RPMI8226 (cell line): ENCODE measurements at places on chromosomes 4 and X.

DNA sequence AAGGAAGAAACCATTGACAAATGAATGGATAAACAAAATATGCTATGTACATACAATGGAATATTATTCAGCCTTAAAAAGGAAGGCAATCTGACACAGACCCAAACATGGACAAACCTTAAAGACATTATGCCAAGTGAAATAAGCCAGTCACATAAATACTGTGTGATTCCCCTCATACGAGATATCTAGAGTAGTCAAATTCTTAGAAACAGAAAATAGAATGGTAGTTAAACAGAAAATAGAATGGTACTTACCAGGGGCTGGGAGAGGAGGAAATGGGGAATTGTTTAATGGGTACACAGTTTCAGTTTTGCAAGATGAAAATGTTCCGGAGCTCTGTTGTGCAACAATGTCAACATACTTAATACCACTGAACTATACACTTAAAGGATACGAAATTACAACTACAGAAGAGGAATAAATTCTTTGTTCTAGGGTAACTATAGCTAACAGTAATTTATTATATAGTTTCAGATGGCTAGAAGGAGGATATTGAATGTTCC is 47.8 kb upstream of the DUSP21 start:
- no peak for DNase-seq

DNA sequence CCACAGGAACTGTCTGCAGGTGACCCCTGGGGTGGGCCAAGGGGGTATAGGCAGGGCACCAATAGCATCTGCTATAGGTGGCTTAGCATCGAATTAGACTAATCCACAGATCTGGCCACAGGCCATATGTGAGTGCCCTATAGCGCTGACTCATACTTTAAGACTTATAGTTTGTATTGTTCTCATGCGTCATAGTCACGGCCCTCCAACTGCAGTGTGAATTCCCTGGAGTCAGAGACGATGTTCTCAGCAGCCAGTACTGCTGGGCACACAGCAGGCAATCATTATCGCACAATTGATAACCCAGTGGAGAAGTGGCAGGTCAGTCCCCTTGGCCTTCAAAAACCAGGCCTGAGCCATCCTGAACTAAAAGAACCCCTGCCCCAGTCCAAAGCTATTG is 58.1 kb downstream of the ADGRG2 start:
- DNase-seq: no peak

DNA sequence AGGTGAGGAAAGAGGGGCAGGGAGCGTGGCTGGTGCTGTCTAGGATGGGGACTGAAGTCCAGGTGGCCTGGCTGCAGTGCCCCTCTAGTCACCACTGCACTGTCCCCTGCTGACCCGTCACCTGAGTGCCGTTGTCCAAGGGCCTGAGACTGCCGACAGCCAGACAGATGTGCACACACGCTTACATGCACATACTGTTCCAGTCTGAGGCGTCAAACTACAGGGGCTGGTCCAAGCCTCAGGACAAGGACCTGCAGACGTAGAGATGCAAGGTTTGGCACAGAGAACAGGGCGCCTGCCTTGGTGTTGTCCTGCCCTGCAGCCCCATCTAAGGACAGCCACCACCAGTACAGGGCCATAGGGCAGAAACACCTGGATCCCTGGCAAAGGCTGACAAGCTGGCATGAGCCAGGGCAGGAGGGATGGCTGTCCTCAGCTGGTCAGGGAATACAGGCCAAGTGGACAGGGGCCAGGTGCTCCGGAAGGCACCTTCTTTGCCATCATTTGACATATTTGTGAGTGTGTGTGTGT is 1.7 kb downstream of the SLC2A9 start:
- DNase-seq: no peak

DNA sequence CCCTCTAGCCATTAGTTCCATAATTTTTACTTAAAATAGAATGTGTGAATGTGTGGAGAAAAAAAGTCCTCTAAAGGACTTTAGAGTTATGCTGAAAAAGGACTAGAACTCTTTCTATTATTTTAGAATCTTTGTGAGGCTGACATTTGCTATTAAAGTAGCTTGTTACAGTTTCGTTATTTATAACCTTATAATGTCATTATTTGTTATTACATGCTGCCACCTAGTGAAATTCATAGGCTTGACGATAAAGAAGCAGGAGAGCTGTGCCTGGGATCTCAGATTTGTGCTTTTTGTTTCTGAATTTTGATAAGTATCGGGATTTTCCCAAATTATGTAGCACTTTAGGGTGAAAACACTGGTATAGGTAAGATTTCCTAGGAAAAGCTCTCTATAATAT is 38.5 kb upstream of the TAPT1 start:
- peak; percentile 33 for DNase-seq

- no peak for DNase-seq
Measured at GRCh38 chrX:48507246-48507645, 1.5 kb upstream of the PORCN start.

- DNase-seq: no peak
Measured at GRCh38 chrX:145816601-145817315, 871 bp upstream of the SLITRK2 start.

GRCh38 chr4:179595671-179596410 is 2153.6 kb upstream of the AGA start:
- DNase-seq: no peak

- no peak for DNase-seq
Measured at GRCh38 chrX:373641-374471, 12.9 kb downstream of the PPP2R3B start.

GRCh38 chr4:81747242-81747930 is 275.7 kb upstream of the RASGEF1B start:
- no peak for DNase-seq

GRCh38 chr4:25443851-25444250 is 66.8 kb downstream of the ANAPC4 start:
- DNase-seq: no peak

DNA sequence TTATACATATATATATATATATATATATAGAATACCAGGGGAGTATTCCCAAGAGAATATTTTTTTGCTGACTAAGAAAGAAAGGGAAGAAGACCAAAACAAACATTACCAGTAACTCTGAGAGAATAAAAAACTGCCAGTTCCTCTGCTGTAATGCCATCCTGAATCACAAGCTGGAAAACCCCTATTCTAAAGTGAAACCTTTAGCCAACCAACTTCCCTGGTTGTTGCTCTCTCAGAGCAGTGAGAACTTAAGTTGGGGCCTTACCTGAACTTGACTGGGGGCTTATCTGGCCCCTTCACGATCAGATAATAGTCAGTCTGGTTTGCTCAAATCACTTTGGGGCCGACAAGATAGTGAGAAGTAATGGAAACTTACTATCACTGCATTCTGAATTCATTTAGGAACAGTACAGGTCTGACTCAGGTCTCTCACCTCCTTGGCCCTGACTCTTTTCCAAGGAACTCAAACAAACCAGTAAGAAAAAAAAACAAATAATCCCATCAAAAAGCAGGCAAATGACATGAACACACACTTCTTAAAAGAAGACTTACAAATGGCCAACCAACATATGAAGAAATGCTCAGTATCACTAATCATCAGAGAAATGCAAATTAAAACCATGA is 62.5 kb downstream of the CD40LG start:
- DNase-seq: no peak

GRCh38 chr4:73258436-73258685 is 237 bp downstream of the ANKRD17 start:
- peak; percentile 45 for DNase-seq

DNA sequence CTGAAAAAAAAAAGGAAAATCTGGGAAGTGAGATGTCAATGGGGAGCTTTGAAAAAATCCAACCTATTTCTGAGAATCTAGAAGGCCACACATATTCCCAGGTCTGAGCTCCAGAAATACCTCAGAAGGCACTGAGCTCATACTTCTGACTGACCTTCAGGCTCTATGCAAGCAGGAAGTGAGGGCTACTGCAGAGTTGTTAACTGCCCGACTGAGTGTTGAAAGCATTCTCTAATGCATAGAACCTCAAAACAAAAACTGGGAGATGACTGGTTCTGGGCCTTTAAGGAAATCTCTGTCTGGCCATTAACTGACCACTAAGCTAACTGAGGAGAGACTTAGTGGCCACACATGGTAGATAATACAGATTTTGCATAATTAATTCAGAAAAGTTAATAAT is 7.6 kb upstream of the SPON2 start:
- no peak for DNase-seq

DNA sequence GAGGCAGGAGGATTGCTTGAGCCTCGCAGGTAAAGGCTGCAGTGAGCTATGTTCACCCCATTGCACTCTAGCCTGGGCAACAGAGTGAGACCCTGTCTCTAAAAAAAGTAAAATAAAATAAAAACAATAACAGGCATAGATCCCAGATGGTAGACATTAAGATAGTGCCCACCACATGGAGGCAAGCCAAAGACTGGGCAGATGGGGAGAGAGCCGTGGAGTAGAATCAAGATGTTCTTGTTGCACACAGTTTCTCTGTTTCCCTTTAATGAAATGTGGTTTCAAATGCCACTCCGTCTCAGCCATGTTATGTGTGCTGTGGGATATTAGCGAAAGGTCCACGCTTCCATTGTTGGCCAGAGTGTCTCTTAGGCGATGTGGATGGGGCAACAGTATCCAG is 63.8 kb upstream of the TBL1X start:
- no peak for DNase-seq

DNA sequence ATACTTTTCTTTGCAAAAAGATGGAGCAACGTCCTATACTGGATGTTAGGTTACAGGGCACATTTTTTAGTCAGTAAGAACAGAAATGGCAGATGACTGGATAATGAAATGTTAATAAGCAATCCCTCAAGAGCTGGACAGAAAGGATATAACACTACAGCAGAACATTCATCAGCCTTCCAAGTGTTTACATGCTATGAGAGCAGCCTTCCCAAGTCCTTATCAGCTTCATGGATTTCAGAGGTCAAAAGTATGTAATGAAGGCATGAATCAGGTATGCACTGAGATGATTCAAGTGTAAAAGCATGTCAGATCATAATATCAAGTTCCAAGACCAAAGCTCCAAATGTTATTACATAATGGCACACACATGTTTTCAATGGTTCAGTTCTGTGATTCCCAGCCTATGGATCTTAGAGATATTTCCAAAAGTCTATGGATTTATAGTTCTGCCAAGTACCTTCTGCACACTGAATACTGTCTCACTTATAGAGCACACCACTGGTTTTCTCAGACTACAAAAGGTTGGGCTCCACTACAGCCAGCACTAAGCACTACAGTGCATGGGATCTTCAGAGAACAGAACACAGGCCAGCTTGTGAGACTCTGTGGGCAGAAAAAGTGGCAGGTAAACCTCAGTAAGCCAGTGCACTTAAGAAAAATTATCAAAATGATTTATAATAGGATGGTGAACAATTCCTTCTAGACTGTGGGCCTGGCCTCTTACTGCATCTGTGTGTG is 49.2 kb downstream of the GPC4 start:
- no peak for DNase-seq

- DNase-seq: no peak
Measured at GRCh38 chrX:139734996-139735395, 27.0 kb upstream of the MCF2 start.

- DNase-seq: no peak
Measured at GRCh38 chrX:106802063-106802387, 448 bp upstream of the TBC1D8B start.

GRCh38 chrX:86028681-86029080 is 18.7 kb downstream of the CHM start:
- DNase-seq: no peak

- no peak for DNase-seq
Measured at GRCh38 chr4:125397226-125397625, 82.5 kb downstream of the FAT4 start.

DNA sequence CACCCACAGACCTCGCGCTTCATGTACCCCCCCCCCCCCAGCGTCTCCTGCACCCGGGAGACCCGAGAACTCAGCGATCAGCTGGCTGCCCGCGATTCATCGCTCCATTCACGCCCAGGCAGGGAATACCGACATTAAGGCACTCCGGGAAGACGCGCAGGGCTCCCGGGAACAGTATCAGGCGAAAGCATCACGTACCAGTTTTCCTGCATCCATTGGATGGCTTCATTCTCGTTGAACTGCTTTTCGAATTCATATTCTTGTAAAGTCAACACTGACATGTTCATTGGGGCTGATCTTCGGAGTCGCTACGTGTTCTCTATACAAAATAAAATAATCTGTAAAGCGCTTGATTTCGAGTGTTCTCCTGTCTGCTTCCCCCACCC is 373 bp downstream of the ELOVL6 start:
- DNase-seq: no peak

- DNase-seq: no peak
Measured at GRCh38 chrX:22196149-22196548, 76.6 kb upstream of the CBLL2 start.

- no peak for DNase-seq
Measured at GRCh38 chr4:23741681-23742191, 148.1 kb downstream of the PPARGC1A start.

DNA sequence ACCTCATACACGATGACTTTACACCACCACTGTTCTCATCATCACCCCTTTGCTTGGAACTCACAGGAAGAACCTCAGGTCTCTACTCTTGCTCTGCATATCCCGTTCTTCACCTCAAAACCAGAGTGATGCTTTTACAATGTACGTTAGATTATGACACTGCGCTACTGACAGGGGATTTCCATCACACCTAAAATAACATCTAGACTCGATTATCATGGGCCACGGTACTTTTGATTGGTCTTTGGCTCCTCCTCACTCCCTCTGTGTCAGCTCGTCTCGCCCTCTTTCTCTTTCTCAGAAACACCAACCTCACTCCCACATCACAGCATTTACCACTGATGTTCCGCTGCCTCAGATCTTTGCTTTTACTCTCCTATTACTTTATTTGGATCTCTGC is 172.4 kb downstream of the TLL1 start:
- no peak for DNase-seq

DNA sequence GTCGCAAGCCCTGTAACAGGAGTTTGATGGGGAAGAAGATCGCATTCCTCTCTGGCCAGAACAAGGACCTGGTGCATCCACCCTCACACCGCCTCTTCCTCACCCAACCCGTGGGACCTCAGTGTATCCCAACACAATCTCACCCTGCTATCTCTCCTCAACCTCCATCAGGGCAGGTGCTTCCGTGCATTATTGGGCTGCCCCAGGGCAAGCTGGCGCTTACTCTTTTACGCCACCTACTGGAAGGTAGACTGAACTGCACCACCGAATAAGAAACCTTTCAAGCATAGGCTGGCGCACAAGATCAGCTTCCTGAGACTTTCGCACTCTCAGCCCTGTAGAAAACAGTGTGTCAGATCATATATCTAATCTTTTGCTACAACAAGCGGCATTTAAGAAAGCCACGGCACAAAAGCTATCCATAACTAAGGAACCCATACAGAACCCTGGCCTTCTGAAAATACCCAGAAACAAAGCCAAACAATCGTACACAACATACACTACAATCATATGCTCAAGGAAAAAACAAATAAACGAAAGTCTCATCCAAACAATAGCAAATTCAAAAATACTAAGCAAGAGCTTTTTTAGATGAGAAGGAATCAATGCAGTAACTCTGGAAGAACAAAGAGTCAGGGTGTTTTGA is 209.3 kb downstream of the UGT8 start:
- peak; percentile 37 for DNase-seq

DNA sequence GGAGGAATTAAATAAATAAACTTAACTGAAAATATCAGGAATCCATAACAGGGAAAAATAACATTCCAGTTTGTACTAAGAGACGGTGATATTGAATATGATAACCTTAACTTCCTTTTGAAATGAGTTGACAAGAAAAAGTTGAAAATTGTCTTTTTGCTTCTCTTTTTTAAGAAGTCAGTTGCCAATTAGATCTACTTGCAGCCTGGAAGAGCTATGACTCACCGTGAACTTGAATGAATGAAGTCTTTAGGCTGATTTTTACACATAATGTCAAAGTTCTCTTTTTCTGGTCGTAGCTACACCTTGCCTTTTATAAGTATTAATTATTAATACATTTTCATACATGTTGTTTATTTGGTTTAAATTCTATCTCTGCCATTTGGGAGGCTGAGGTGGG is 94.4 kb upstream of the HPGD start:
- no peak for DNase-seq

GRCh38 chr4:181372014-181372413 is 871.2 kb upstream of the TENM3 start:
- DNase-seq: no peak
